Heart left ventricle (tissue), 16 donors: ENCODE measurements at places on chromosomes 2 and 18. TPM values are rescaled to one million over a fixed set of nuclear protein-coding genes. Genes with fewer than 3 reads are reported as not detected.

DNA sequence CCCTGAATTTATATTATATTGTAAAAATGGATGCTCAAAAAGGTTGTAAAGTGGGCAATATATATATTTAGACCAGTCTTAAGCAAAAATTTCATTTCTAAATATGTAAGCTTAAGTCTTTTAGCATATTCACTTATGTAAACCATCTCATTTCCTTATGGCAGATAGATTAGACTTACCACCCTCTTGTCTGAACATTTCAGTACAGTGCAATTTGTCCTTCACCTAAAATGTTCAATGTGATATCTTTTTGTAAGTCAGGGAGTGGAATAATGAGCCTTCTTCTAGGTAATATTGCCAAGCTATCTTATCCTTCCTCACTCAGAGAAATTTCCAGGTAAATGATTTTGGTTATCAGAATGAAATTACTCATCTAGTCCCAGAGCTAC is 92.3 kb downstream of the KLF7 start:
- no peak for DNase-seq

Gene L3MBTL4
- total RNA-seq: 1.9 TPM

DNA sequence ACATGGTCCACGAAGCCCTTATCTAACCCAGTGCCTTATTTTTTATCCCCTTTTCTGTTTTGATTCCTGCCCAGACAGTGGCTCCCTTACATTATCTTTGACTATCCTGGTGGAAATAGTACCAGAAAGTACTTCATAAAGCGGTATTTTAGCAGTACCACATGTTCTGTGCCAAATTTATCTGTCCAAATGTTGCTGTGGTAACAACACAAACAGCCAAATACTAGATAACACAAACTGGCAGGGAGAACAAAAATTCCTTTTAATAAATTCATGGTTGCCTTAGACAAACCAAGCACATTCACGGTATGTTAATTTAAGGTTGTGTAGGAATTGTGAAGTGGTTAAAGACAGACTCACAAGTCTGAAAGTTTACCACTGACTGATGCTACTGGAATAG is 187.9 kb upstream of the LHCGR start:
- no peak for DNase-seq

Gene MCM6
- 2.9 TPM for total RNA-seq

Gene NPAS2
- total RNA-seq: 51.3 TPM

DNA sequence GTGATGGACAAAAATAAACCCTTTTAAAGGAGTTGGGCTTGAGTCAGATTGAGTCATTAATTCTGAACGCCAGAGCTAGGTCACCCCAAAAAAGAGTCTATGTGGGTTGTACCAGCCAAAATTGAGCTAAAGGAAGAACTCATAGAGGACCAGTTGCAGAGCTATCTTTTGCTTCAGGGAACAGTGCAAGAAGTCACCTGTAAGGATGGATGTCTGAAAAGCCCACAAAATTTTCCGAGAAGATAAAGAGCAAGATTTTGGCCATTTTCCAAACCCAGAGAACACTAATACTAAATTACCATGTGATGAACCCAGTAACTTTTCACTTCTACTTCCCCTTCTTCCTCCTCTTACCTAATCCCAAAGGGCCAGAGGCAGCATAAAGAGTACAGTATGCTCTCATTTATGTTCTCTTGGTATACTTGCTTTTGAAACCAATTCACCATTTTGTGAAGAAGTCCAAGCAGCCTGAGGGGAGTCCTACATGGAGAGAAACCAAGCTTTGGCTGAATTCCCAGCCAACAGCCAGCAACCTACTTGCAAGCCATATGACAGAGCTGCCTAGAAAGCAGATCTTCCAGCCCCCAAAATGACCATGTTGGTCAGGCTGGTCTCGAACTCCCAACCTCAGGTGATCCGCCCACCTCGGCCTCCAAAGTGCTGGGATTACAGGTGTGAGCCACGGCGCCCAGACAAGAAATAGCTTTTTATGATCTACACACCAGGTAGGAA is 551.7 kb downstream of the SATB2 start:
- DNase-seq: no peak

DNA sequence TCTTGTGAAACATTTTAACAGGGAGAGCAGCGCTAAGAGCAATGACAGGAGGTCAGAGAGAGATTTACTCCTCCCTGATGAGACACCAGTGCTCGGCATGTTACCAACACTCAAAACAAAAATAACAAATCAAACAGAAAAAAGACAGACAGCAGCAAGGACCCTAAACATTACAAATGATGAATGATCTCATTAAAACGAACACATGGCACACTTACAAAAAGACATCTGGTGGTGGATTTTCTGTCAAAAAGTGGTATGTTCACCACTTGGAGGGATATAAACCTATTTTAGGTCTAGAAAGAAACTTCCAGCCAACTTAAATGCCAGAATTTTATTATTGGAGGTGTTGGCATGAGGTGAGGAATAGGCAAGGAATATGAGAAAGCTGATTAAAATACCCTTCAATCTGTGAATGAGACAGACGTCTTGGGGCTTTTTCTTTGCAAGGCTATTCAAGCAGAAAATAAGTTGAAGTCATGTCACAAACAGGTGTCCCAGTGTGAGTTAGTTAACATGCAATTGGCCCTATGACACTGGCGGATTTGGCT is 112.8 kb downstream of the PRELID3A start:
- DNase-seq: no peak

DNA sequence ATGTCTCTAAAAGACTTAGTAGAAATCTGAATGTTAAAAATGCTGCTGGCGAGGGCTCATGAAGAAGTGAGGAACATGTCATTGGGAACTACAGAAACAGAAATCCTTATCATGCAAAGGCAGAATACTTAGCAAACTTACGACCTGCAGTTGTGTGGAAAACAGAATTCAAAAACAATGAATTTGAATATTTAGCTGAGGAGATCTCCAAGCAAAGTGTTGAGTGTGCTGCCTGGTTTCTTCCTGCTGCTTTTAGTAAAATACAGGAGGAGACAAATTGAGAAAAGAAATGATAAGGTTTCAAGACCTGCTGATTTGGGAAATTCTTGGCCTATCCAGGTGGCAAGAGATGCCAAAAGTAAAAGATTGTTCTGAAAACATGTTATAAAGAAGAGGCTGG is 38.5 kb downstream of the METTL4 start:
- DNase-seq: no peak

Gene REEP1
- 43.4 TPM for total RNA-seq

- no peak for DNase-seq
Measured at GRCh38 chr2:134249755-134250154, 4.1 kb upstream of the MGAT5 start.
